ENCODE measurements at places on chromosomes 1 and 21.
A peak's percentile ranks its signal among the peaks of the same experiment; 100 is the strongest.

DNA sequence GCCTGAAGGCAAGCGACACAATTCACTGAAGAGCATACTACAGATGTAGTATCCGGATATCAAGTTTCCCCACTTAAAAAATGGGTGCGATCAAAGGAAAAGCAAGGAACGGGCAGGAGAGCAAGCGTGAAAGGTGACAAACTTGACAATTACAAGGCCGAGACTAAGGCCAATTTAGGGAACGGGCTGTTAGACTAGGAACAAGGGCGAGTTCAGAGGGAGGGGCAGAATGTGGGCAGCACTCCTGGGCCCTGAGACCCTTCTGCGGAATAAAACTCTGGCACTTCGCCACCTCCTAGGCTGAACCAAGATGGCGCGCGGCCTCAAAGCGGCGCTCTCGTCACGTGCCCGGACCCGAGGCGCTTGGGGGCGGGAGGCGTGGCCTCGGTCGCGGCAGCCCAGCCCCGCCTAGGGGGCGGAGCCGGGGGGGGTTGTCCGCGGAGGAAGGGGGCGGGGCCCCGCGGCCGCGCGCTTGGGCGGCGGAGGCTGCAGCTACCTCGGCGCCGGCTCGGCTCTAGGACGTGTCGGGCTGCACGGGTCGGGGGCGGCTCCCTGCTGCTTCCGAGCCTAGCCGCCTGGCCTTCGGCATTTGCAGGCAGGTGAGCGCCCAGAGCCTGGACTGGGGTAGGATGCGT lies at the start of gene PPFIA4:
Gene PPFIA4 (plus strand): TSS at position 461 of the 635 bp plus-strand sequence. CDS start 12,518 bp downstream, outside the sequence.
- peak; percentile 97 for DNase-seq

- no peak for DNase-seq
Measured at GRCh38 chr1:167518331-167518700, at the start of gene CD247. TSS of gene CD247 (minus strand) at chr1:167518529. CDS start at chr1:167518465, 64 bp downstream.

- no peak for DNase-seq
Measured at GRCh38 chr1:105492921-105493320, 1563.6 kb upstream of the PRMT6 start.

GRCh38 chr1:164564378-164564777 lies 5.4 kb downstream of the PBX1 start:
- DNase-seq, result no peak

DNA sequence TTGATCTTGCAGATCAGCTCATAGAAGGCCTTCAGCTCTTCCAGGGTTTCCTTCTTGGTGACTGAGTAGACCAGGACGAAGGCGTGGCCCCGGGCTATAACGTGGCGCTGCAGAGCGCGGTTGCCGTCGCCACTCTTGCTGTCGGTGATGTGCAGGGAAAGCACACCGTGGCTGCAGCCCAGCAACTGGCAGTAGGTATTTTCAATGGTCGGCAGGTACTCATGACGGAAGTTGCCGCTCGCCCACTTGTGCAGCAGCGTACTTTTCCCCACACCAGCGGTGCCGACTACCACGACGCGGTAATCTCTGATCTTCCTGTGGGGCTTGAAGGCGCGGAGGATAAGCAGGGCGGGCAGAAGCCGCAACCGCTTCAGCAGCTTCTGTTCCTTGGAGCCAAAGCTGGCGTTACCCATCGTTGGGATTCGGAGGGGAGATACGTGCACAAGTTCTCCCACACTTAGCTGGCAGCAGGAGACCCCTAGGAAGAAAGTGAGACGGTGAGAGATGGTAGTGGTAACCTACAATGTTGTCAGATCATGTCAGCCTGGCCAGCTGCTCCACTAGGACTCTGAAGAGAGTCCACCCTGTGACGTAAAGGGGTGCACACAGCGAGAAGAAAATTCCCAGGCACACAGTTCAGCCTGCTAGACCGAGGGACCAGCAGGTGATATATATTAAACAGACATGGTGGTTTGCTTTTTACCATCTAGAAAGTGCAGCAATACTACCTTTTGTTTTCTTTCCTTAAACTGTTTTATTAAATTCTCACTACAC lies 3.4 kb downstream of the DIRAS3 start:
- DNase-seq, result no peak

Data from NCI-H2171 (cell line).